ENCODE measurements at places on chromosomes 1 and 21.

DNA sequence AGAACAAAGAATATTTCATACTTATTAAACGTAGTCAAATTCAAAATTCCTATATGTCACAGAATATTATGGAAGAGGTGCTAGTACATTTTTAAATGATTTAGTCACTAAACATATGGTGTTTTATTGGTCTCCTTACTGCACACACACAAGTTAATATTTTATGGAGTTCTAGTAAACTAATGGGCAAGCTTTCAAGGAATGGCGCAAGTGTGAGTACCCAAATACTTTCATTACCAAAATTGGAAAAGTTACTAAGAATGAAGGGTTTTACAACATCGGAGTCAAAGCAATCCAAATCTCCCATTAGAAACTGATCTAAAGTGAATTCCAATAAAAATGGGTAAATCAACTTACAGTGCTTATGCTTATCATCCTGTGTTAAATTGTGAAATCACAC is 921.9 kb downstream of the ADGRL2 start:
- no peak for DNase-seq

- DNase-seq, result no peak
Measured at GRCh38 chr1:30270461-30270860, 452.9 kb downstream of the MATN1 start.

DNA sequence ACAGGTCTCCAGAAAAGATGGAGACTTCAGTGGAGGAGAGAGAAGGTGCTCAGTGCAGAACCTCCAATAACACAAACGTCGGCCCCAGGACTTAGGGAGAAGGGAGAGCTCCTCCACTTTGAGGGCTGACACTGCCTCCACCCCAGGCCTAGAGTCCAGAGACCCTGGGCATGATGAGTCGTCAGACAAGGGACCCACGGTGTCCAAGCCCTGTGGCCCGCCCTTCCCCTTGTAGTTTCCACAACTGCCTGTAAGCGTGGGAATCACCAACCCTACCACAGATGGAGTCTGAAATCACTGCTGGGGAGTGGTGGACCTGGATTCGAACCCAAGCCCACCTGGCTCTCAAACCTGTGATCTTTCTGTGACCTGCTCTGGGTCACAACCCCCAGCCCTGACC is 281.1 kb downstream of the NPHP4 start:
- DNase-seq, result no peak

GRCh38 chr1:77831976-77832711 is 52.7 kb downstream of the MIGA1 start:
- DNase-seq, result no peak

- DNase-seq, result no peak
Measured at GRCh38 chr1:244246334-244246733, 195.3 kb downstream of the ZBTB18 start.

- no peak for DNase-seq
Measured at GRCh38 chr1:47482786-47483185, 44.9 kb downstream of the FOXD2 start.

DNA sequence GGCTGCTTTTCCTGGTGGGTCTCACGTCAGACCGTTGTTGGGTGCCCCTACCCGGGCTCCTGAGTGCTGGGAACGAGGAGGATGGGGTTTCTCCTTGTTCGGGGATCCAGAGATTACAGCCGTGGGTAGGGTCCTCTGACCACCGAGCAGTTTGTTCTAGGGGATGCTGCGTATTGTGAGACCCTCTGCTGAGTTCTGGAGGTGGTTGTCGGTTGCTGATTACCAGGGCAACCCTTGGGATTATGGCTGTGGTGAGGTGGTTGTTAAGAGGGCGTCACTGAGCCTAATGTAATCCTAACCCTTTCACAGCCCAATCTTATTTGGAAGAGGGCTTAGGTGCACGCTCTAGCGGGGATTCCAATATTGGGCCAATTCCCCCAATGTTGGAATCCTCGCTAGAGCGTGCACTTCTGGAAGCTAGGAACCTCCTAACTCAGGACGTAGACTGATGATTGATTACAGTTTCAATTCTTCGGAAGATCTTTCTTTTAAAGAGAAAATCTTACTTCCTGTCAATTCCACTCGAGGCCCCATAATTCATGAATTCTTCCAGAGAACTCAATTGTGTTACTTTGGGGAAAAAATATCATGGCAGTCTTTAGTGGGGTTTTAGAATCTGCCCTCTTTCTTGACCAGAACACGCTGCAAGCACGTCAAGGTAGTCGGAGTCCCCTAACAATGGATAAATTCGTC is 483 bp downstream of the TCEANC2 start:
- DNase-seq, result no peak

DNA sequence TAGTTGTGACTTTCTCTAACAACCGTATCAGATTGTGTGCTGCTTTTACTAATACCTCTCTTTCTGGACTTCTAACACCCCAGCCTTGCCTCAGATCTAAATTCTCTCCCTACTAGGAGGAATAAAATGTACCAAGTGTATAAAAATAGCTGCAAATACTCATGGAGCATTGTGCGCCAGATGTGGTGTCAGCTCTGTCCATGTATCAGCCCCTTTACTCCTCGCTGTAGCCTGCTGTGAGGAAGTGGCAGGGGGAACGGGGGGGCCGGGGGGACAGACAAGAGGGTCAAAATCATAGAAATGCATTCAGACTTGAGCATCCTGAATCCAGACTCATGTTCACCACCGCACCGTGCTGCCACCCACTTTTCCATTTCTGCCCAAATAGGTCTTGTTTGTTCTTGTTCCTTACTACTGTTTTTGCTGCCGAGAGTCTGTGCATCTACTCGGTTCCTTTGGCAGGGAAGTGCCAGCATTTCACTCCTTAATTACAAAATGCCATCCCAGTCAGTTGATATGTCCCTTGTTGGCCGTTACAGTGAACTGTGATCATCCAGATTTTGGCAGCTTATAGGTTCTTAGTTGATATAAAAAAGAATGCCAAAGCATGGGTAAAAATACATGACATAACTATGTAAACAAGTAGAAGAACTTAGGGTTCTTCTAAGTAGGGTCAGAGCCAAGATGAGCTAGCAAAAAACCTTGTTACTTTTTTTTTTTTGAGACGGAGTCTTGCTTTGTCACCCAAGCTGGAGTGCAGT is 76.4 kb downstream of the UBE4B start:
- no peak for DNase-seq
